ENCODE measurements at places on chromosomes 5 and 9. TPM values are rescaled to one million over a fixed set of nuclear protein-coding genes. Genes with fewer than 3 reads are reported as not detected.
A peak's percentile ranks its signal among the peaks of the same experiment; 100 is the strongest.

DNA sequence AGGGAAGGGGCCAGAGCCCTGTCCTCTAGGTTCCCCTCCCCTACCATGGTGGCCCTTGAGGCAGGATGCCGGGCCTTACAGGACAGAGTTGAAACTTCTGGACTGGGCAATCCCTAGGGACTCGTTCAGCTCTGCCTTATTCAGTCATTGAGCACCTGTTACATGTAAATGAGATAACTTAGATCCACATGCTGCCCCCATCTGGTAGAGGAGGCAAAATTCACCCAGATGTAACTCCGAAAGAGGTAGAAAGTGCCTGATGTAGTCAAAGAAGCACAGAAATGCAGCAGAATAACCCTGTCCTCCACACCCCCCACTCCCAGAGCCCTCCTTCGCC, 1.5 kb downstream of the GGTA1 start:
- DNase-seq = no peak

- no peak for DNase-seq
Observed at GRCh38 chr9:26234865-26235264, 556.6 kb upstream of the TUSC1 start.

GRCh38 chr5:21792748-21793147, 1060.4 kb downstream of the CDH12 start:
- DNase-seq = no peak

GRCh38 chr5:115170929-115171510, 1.3 kb upstream of the TRIM36 start:
- DNase-seq = no peak

- DNase-seq = no peak
Observed at GRCh38 chr5:141319699-141320098, 885 bp downstream of the TAF7 start.

- no peak for DNase-seq
Observed at GRCh38 chr9:70444904-70445303, 30.4 kb upstream of the KLF9 start.

- DNase-seq = no peak
Observed at GRCh38 chr9:107090218-107090617, 192.9 kb upstream of the RAD23B start.

GRCh38 chr5:138702166-138703077, 50.8 kb upstream of the CTNNA1 start:
- no peak for DNase-seq

DNA sequence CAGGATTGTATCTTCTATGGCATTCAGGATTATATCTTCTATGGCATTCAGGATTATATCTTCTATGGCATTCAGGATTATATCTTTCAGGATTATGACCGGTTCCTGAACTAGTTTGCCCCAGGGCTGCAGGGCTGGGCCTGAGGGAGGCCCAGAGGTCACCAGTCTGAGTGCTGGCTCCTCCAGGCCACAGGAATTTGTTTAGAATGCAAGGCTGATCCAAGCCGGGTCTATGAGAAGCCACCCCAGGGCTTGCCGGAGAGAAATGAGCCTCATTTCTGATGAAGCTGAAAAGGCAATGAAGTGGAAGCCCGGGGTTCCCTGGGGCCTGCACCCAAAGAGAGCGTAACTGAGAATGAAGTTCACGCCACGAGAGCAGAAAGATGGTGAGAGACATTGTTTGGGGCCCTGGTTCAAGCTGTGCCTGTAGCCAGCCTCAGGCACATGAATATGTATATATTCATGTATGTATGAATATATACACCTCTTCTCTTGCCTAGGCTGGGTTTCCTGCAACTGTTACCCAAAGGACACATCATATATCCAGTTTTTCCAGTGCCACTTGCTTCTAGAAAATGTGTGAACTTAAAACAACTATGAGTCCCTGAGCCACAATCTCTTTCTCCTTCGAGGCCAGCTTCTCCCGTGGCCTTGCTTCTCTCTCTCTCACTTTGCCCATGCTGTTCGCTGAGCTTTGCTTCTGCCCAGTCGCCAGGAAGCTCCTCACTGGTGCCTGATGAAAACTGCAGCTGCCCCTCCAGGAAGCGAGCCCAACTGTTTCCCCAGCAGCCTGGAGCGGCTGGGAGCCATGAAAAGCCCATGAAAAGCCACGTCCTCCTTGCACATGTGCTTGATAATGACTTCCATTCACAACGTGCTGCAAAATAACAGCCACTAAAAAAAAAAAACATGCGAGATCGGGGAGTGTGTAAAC, 62.3 kb downstream of the GTF3C4 start:
- DNase-seq = no peak

DNA sequence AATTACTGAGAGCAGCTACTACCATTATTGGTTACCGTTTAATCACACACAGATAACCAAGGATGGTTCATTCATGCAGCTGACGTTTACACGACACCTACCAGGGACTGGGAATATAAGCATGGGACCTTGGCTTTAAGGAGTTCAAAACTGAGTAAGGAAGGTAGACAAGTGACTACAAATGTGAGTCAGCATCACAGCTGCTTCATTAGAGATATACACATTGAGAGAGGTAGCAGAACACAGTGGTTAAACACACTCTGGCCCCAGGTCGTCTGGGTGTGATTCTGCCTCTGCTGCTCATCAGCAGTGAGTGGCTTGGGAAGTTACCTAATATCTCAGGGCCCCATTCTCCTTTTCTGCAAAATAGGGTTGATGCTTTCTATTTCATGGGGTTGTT, 268.6 kb downstream of the NR3C1 start:
- no peak for DNase-seq

DNA sequence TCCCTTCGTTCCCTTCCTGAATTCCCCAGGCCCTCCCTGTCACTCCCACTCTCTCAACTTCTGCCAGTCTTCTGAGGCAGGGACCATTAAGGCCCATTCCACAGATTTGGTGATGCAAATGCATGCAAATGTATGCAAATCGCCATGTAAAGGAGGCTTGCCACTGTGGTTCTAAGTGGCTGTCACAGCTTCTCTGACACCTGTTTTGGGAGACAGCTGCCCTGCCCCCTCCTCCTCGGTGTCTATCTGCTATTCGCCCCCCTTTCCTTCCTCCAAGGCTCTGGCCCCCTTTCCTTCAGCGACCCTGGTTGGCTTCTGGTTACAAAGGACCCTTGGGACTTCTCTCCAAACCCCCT, 10.5 kb upstream of the ARAP3 start:
- no peak for DNase-seq

- DNase-seq = no peak
Observed at GRCh38 chr5:75048457-75048953, 3.9 kb downstream of the GCNT4 start.

DNA sequence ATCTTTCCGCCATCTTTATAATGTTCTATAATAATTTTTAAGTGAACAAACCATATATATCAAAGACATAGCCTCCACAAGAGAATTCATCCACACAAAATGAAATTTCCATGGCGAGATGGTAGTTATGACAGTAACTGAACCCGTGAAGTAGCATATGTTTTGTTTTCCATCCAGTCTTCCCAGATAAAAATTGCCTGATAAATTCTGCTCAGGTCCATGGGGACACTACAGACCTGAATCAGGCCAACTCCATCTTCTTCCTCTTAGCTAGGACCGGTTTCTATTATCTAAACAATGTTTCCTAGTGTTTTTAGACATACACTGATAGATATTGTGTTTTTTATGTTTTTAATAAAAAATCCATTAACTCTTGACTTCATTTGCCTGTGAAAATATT, 235.7 kb downstream of the PLK2 start:
- DNase-seq = no peak

- DNase-seq = no peak
Observed at GRCh38 chr9:131190191-131190590, 64.8 kb downstream of the NUP214 start.

- no peak for DNase-seq
Observed at GRCh38 chr5:172772112-172772906, 1.3 kb upstream of the DUSP1 start.

DNA sequence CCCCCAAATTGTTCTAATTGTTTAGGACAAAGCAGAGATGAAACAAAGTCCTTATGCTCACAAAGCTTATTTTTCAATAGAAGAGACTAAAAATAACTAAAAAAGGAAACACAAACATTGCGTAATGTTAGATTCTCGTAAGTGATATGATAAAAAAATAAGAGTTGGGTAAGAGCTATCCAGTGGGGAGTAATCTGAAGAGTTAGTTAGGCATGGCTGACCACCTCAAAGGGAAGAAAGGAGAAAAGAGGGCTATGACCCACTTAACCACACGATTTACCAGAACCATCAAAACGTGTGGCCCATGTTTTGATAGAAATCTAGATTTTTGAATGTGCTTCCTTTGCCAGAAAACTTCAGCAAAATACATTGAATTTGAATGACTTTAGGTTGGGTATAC, 1296.8 kb upstream of the NUDT12 start:
- no peak for DNase-seq

GRCh38 chr9:16959391-16959790, 88.9 kb upstream of the BNC2 start:
- no peak for DNase-seq

- no peak for DNase-seq
Observed at GRCh38 chr5:96753848-96754247, 53.9 kb downstream of the ERAP1 start.

DNA sequence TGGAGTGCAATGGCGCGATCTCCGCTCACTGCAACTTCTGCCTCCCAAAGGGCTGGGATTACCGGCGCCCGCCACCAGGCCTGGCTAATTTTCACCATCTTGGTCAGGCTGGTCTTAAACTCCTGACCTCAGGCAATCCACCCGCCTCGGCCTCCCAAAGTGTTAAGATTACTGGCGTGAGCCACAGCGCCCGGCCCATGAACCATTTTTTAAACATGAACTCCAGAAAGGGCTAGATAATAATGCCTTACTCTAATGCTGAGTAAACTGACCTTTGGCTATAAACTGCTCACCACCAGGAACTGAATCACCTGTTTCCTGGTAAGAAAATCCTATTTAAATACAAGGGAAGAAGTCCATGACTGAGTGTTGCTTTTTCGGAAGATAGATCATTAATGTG, 23.2 kb upstream of the DAB2 start:
- no peak for DNase-seq

DNA sequence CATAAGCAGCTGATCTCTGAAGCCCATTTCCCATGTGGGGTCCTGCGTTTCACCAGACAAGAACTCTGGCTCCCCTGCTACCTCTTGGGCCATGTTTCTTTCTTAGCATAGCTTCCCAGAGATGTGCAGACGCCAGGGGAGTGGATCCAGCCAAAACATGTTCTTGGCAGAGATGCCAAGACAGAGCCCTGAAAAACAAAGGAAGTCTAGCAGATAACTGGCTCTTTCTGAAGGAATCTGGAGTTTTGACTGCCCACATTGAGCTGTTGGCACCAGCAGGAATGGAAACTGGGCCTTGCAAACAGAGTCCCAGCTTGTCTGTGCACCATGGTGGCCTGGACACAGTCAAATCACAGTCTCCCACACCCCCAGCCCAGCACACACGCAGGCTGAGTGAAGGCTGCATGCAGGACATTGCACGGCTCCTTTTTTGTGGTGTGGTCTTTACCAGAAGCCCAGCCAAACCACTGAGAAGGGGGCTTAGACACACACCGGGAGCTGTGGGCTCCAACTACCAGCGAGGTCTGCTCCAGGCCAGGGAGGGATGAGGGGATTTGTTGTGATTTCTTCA, 114.7 kb downstream of the SNX18 start:
- DNase-seq = no peak

DNA sequence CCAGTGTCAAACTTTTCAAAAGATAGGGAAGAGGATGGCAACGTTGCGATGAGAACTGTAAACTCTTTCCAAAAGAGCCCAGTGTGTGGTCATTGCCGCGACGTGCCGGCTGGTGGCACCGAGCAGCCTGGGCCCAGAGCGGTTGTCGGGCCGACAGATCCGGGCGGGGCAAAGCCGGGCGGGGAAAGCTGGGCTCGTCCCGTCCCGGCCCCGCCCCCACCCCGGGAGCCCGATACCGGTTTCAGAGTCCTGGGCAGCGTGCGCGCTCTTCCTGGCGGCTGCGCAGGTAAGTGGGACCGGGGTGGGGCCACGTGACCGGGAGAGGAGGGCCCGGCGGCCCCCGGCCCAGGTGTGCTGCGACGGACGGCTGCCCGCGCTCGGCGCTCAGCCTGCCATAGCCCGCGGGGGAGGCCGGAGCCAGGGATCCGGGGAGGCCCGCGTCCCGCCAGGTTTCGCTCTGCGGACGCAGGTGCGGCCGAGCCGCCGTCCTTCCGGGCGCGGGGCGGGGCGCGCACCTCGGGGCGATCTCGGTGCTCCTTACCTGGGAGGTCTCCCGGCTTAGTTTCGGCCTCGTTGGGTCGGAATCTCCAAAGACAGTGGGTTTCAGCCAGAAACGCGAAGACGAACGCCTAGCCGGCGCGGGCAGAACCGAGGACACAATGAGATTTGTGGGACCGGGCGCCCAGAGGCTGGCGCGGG, at the start of gene MARVELD2:
Gene MARVELD2, plus strand, starts transcription at position 232 of the 699 bp plus-strand sequence. CDS start 4,270 bp downstream, outside the sequence.
- peak; percentile 23 for DNase-seq

Gene NXNL2
- 1.9 TPM for total RNA-seq

Gene F2RL2
- 2.1 TPM for total RNA-seq

Gene DCTN4
- total RNA-seq = 95.5 TPM

Gene PCDHGA4
- 5.8 TPM for total RNA-seq

Gene ADAMTS13
- total RNA-seq = 1.8 TPM

Gene SLC4A9
- 0.11 TPM for total RNA-seq

Gene CDH18
- total RNA-seq = 3.2 TPM

Gene PPP3R2
- 0.21 TPM for total RNA-seq

All from urinary bladder (tissue), 4 donors.